ENCODE measurements at places on chromosomes 1 and 21.

GRCh38 chr1:243923292-243924171, 73.5 kb upstream of the AKT3 start:
- DNase-seq: no peak

DNA sequence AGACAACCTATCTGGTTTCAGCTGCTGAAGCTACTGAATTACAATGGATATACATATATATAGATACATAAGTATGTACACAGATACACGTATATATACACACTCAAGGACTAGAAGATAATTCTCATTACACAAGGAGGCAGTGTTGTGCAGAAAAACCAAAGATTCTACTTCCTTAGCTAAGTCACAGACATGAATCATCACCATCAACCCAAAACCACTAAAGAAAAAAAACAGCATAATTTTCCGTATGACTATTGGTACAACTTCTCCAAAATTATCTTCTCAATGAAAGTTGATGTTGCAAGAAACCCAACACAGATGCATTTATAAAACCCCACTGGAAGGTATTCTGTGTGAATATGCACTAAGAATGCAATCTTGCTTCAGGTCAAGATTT, 36.8 kb upstream of the RPF1 start:
- no peak for DNase-seq

DNA sequence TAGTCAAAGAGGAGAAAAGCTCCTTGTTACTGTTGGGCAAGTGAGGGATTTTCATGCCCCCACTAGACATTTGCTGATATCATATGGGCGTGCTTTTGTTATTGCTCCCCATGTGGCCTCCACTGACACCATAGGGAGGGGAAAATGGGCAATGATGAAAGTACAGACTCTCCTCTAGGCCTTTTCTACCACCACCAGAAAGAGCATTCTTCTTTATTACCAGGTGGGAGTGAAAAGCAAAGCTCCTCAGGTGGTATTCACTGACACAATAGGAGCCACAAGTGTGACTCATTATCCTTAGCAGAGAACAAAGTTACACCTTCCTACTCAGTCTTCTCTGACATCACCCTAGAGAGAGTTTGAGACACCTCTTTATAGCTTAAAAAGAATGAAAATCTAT, 667.1 kb downstream of the LTN1 start:
- no peak for DNase-seq

- no peak for DNase-seq
Observed at GRCh38 chr1:157626099-157626498, 28.2 kb upstream of the FCRL4 start.

DNA sequence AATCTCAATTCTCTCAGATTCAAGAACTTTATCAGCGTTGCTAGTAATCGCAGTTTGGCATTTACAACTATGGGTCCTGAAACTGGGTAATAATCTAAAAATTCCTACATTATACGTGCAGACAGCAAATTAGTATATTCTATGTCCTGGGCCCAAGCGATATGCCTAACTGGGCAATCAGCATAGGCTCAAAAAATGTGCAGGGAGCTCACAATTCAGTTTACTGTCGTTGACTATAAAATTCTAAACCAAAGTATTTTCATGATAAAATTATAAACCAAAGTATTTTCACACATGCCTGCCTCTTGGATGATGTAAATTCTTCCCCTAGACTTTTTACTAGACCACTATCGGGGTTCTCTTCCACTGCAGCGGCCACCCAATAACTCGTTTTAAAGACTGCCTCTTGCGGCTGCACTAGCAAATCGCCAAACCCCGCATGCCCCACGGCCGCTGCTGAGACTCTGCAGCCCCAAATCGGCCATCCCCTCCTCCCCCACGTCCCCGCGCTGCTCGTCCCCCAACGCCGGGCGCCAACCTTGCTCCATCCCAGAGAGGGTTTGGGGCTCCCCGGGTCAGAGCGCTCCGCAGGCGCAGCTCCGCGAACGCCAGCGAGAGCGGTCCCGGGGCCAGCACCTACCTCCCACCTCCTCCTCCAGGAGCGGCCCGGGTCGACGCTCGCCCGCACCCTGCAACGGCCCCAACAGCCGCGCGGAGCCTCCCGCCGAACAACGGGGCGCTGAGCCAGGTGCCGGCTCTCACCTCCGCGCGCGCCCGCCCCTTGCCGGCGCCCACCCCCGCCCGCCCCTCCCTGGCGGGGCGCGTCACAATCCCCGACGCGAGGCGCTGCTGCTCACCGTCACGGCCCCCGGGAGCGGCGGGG, 506 bp downstream of the SSX2IP start:
- peak; percentile 78 for DNase-seq

GRCh38 chr1:234538930-234539649, 60.1 kb upstream of the TARBP1 start:
- DNase-seq: no peak

GRCh38 chr1:27572019-27572678, 31.8 kb downstream of the AHDC1 start:
- DNase-seq: no peak

DNA sequence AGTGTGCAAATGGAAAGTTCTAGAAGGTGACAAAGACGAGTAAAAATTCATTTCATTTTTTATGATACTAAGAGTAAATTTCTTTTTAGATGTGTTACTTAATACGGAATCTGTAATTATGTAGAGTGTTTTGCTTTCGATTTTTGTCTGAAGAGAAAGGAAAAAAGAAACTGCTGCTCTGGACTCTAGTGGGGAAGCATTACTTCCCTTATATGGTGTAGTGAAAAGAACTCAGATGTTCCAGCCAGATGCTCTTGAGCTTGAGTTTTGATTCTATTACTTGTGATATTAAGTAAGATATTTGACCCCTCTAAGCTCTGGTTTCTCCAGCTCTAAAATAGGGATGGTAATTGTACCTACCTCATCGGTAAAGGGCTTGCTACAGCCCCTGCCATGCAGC, 12.2 kb upstream of the GPR161 start:
- no peak for DNase-seq

DNA sequence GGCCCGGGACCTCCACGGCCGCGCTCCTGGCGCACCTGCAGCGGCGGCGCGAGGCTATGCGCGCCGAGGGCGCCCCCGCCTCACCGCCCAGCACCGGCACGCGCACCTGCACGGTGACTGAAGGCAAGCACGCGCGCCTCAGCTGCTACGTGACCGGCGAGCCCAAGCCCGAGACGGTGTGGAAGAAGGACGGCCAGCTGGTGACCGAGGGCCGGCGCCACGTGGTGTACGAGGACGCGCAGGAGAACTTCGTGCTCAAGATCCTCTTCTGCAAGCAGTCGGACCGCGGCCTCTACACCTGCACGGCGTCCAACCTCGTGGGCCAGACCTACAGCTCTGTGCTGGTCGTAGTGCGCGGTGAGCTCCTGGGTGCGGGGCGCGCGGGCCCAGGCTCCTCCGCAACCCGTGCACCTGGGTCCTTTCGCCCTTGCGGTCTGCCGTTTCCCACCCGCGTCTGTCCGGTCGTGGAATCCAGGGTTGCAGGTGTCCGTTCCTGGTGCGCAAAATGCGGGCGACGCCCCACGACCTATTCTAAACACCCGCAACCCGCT, 4.6 kb downstream of the OBSCN start:
- no peak for DNase-seq

DNA sequence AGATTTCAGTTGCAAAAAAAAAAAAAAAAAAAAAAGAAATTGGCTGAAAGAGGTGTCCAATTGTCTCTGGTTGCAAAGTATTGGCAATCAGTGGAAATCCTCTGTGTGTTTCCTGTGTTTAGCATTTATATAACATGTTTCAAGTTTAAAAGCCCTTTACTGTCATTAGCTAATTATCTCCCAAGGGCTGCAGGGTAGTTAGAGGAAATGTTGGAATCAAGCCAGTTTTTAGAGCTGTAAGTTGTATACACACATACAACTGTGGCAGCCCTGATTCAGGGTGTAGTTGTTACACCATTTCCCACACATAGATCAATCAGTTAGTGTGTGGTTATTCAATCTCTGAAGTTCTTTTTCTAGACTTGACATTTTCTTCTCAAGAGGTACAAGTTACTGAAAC, 8.9 kb upstream of the ZNF326 start:
- DNase-seq: peak; percentile 9

DNA sequence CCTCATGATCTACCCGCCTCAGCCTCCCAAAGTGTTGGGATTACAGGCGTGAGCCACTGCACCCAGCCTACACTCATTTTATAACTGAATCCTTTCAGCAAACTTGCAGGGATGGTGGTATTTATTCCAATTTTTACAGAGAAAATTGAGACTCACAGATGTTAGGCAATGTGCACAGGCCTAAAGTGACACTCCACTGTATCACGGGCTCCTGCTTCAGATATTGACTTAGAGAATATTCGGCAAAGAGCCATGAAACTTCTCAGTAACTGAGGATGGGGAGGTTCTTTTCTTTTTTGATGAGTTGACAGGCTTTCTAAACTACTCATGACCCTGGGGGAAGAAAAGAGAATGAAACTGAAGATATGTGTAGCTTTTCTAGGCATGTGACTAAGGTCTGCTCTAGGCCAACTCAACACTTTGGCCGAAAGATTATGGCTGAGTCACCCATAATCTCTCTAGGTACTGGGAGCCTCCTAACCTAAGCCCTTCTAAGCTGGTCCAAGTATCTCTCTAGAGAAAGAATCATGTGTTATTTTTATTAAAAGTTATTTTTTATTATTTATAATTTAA, 19.9 kb upstream of the PTCH2 start:
- DNase-seq: no peak

- DNase-seq: no peak
Observed at GRCh38 chr1:214019499-214019898, 31.7 kb downstream of the PROX1 start.

- no peak for DNase-seq
Observed at GRCh38 chr1:228358039-228358763, 48.4 kb downstream of the TRIM11 start.

GRCh38 chr1:11931845-11932244, 2.7 kb upstream of the PLOD1 start:
- DNase-seq: no peak

DNA sequence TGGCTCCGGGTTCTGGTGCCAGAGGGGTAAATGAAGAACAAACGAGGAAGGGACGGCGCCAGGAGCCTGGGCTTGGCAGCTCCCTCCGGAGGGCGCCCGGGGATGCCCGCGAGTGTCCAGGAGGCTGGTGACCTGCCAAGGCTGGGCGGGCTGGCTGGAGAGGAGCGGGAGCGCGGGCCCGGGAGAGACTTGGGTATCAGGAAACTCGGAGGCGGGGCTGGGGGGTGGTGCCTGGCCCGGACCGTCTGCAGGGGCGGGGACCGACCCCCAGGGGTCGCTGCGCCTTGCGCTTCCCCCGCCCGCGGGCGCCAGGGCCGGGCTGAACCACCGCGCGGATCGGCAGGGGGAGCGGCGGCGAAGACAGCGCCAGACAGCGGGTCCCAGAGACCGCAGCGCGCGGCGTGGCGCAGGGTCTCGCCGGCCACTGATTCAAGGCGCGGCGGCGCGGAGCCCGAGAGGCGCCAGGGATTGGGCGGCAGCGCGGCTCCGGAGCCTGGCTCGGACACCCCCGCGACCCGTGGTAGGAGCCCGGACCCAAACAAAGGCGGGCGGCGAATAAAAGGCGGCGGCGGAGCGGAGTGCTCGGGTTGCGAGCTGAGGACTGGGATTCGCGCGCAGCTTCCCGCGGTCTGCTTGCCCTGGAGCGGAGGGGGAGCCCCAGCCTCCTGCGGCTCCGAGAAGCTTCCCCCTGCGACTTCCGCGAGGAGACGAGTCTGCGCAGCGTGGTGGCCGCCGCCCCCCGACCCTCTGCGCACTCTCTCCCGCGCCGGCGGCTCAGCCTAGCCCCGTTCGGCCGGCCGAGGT, at the start of gene DISP3:
TSS of gene DISP3 (plus strand) at position 585 of the 804 bp plus-strand sequence. CDS start 21,838 bp downstream, outside the sequence.
- DNase-seq: peak; percentile 98

DNA sequence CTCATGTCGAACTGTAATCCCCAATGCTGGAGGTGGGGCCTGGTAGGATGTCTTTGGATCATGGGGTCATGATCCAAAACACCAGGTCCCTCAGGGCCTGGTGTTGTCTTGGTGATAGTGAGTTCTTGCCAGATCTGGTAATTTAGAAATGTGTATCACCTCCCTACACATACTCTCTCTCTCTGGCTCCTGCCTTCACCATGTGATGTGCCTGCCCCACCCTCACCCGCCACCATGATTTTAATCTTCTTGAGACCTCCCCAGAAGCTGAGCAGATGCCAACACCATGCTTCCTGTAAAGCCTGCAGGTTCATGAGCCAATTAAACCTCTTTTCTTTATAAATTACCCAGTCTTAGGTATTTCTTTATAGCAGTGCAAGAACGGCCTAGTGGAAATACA, 136.4 kb downstream of the NR5A2 start:
- no peak for DNase-seq

DNA sequence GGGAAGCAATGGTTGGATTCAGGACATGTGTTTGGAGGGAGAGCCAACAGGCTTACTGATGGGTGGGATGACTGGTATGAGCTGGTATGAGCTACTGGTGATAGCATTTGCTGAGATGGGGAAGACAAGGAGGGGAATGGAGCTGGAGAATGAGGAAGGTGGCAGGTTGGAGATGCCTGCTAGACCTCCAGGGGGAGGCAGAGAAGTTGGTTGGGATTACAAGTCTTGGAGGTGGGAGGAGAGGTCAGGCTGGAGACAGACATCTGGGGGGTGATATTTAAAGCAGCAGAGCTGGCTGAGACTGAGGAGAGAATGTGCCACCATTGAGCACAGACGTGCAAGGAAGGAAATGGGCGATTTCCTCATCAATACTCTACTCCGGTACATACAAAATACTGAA, 31.8 kb upstream of the ENO1 start:
- no peak for DNase-seq

- no peak for DNase-seq
Observed at GRCh38 chr1:12464045-12464461, 154.0 kb downstream of the DHRS3 start.

GRCh38 chr1:42847111-42847595, 740 bp downstream of the ZNF691 start:
- no peak for DNase-seq

GRCh38 chr1:32393136-32393535, 1.1 kb downstream of the BSDC1 start:
- DNase-seq: no peak

DNA sequence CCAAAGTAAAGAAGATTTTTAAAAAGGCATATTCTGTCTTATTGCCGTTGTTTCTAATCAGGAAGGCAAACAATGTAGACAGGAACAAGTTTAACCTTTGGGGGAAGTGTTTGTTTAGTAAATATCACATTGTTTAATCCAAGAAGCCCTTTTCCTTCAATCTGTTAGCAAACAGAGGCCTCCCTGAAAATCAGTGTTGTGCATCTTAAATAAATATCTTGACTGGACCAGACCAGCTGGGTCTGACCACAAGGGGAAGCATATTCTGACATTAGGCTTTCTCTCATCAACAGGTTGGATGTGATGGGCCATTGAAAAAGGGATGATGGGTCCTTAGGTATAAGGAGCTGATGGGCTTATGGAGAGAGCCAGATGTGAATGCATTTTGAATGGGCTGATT, 81.8 kb upstream of the SGIP1 start:
- no peak for DNase-seq

DNA sequence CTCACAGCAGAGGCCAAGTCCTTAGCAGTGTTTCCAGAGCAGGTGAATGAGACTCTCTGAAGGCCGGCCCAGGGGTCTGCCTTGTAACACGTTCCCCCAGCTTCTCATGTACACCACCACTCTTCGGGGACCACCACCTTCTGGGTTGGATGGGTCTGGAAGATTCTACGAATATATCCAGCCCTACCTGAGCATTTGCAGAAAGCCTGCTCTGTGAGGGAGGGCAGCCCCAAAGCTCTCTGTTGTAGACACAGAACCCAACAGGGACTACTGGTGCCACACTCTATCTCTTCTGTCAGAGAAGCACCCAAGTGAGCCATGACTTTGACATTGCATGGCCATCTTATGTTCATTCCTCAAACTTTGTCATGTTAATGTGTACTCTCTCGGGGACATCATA, 61.8 kb downstream of the CD247 start:
- no peak for DNase-seq
